ENCODE measurements at places on chromosomes 3 and 15. TPM values are rescaled to one million over a fixed set of nuclear protein-coding genes. Genes with fewer than 3 reads are reported as not detected.

- no peak overlapping the region for H3K4me3 ChIP-seq
- H3K4me1 ChIP-seq, result no peaks in the 10 kb centered on the region
- H3K27ac ChIP-seq, result no peak overlapping the region
- no peaks in the 10 kb centered on the region for H3K36me3 ChIP-seq
- H3K27me3 ChIP-seq, result no peaks in the 10 kb centered on the region
- DNase-seq, result no peak
These were observed 6.5 kb downstream of the OR5K4 start for GRCh38 chr3:98359993-98360675.

The FETUB gene
- polyA plus RNA-seq, result 0.05 TPM

The FBXL22 gene
- 0.10 TPM for polyA plus RNA-seq

DNA sequence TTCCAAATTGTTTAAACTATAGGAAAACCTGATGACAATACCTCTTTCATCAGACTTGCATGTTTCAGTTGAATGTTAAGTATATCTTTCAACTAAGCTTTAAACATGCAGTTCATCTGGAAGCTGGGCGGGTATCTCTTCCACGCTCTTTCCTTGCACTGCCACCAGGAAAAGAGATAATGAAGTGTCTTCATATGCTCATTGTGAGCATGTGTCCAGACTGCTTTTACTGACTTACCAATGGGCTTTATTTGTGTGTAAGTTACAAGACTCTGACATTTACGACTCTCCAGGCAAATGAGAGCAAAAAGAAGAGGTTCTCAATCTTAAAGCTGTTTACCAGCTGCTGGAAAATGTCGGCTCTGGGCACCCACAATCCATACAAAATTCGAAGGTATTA lies 52.8 kb downstream of the TMEM212 start:
- no peaks in the 10 kb centered on the region for H3K36me3 ChIP-seq
- peaks cover 2% of the 10 kb centered on the region for H3K4me1 ChIP-seq
- no peaks in the 10 kb centered on the region for H3K27me3 ChIP-seq

GRCh38 chr3:13053420-13053819 lies 19.8 kb downstream of the IQSEC1 start:
- H3K4me1 ChIP-seq, result peaks cover 20% of the 10 kb centered on the region
- H3K36me3 ChIP-seq, result no peaks in the 10 kb centered on the region
- H3K27ac ChIP-seq, result no peak overlapping the region

- peak; percentile 56 for DNase-seq
- H3K4me1 ChIP-seq, result peaks cover 4% of the 10 kb centered on the region
- H3K27me3 ChIP-seq, result no peaks in the 10 kb centered on the region
These were observed 31.0 kb downstream of the ENTPD3 start for GRCh38 chr3:40417845-40418543.

DNA sequence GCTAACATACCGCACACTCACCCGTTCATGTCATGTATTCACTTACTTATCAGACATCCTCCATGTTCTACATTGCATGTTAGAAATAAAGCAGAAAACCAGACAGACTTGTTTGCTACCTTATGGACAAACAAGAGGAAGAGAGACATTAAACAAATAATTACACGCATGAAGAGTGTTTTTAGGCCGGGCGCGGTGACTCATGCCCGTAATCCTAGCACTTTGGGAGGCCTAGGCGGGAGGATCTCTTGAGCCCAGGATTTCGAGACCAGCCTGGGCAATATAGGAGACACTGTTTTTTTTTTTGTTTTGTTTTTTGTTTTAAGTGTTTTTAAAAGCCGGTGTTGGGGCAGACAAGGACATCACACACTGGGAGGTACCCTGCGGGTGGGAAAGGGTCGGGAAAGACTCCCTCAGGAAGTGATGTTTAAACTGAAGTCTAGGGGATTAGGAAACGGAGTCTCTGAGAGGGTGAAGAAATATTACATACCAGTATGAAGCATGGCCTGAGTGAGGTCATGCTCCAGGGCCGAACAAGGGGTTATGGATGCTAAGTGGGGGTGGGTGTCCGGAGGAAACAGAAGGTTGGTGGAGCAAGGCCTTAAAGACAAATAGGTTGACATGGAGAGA lies 2.1 kb upstream of the USP3 start:
- DNase-seq, result no peak
- H3K36me3 ChIP-seq, result no peaks in the 10 kb centered on the region
- H3K27me3 ChIP-seq, result no peaks in the 10 kb centered on the region
- peaks cover 16% of the 10 kb centered on the region for H3K4me1 ChIP-seq
- H3K4me3 ChIP-seq, result no peak overlapping the region

The FOXL2NB gene
- polyA plus RNA-seq, result not detected

GRCh38 chr3:116097226-116097625 lies 348.1 kb downstream of the LSAMP start:
- no peaks in the 10 kb centered on the region for H3K36me3 ChIP-seq
- no peaks in the 10 kb centered on the region for H3K27me3 ChIP-seq
- no peaks in the 10 kb centered on the region for H3K4me1 ChIP-seq
- no peak overlapping the region for H3K27ac ChIP-seq
- H3K4me3 ChIP-seq, result no peak overlapping the region

All from SK-N-SH (cell line).